ENCODE measurements at places on chromosomes 6 and 20.

- no peak for DNase-seq
Measured at GRCh38 chr6:97462031-97462430, 179.0 kb upstream of the MMS22L start.

GRCh38 chr6:125067552-125067951 is 86.0 kb upstream of the TPD52L1 start:
- DNase-seq, result no peak

DNA sequence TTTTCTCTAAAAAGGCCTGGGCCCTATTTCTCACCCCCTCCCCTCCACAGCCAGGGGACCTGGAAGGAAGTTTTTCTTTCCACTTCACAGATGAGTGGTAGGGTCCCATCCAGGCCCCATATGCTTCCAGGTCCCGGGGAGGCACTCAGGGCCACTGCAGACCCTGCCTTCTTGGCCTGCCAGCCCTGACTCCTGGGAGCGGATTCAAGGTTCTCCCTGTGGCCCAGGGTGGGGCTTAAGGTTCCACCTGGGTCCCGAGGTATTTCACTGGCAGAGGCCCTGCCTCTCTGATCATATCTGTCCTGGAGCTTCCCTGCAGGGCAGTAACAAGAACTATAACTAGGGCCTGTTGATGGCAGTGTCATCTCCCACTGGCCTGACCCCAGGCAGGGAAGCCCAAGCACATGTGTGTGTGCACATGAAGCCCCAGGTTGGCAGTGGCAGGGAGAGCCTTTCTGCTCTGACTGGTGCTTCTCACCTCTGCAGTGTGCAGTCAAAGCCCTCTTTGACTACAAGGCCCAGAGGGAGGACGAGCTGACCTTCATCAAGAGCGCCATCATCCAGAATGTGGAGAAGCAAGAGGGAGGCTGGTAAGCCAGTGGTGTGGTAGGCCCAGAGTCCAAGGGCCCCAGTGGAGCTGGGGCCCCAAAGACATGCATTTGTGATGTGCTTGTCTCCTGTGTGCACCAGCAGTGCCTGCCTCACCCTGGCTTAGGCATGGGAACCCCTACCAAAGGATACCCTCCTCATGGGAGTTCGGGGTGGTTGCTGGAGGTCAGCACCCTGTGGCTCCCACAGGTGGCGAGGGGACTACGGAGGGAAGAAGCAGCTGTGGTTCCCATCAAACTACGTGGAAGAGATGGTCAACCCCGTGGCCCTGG is 31.2 kb downstream of the PLCG1 start:
- DNase-seq, result no peak

- no peak for DNase-seq
Measured at GRCh38 chr20:59316911-59317731, 16.7 kb downstream of the EDN3 start.

GRCh38 chr20:33240923-33241322 is 5.1 kb downstream of the BPIFA1 start:
- no peak for DNase-seq

GRCh38 chr6:88650029-88650619 is 313.3 kb downstream of the RNGTT start:
- DNase-seq, result no peak

DNA sequence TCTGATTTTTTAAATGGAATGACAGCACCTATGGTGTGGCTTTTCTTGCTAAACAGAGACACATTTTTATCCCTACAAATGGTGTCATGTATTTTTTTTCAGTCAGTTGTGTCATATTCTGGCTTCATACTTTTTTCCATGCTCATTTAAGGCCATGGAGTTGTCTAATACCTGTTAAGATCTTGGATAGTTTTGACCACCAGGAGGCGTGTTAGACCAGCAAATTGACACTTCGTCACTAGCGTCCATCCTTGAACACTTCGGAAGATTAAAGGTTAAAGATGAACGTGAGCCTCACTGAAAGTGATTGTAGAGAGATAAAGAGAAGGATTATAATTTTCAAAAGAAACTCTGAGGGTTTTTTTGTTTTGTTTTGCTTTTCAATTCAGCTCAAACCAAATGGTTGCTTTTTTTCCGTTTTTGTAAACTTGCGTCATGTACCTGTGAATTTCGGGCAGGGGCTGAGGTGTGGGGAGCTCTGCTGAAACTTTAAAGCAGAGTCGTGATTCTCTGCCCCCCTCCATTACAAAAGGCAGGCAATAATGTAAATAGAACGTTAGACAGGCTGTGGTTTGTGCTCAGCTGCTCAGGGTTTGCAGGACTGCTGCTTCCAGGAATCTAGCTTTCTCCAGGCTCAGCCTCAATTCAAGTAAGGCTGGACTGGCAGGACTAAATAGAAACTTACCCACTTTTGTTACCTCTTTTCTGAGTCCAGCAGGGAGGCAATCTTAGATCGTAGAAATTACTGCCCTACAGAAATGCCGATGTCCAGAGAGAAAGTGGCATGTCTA is 245.1 kb downstream of the FOXA2 start:
- DNase-seq, result no peak

- no peak for DNase-seq
Measured at GRCh38 chr6:153162646-153163045, 31.6 kb upstream of the RGS17 start.

- DNase-seq, result no peak
Measured at GRCh38 chr6:8100159-8100854, 2.0 kb downstream of the EEF1E1 start.

GRCh38 chr6:5379647-5380242 is 118.4 kb downstream of the FARS2 start:
- DNase-seq, result no peak

- DNase-seq, result no peak
Measured at GRCh38 chr20:56411759-56412472, at the start of gene CASS4. TSS of gene CASS4 (plus strand) at chr20:56412260. CDS start at chr20:56412459, 199 bp downstream.

GRCh38 chr6:14035071-14035847 is 82.3 kb upstream of the CD83 start:
- no peak for DNase-seq

- no peak for DNase-seq
Measured at GRCh38 chr6:135224037-135224647, 43.0 kb downstream of the MYB start.

DNA sequence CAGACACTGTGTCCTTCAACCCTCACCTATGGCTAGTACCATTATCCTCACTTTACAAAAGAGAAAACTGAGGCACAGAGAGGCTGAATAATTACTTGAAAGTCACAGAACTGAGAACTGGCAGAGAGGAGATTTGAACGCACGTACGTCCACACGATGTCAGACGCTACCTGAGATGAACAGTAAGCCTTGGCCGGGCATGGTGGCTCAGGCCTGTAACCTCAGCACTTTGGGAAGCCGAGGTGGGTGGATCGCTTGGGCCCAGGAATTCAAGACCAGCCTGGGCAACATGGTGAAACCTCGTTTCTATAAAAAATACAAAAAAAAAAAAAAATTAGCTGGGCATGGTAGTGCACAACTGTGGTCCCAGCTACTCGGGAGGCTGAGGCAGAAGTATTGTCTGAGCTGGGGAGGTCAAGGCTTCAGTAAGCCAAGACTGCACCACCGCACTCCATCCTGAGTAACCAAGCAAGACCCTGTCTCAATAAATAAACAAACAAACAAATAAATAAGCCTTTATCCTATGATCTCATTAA is 20.5 kb downstream of the GMDS start:
- DNase-seq, result no peak

DNA sequence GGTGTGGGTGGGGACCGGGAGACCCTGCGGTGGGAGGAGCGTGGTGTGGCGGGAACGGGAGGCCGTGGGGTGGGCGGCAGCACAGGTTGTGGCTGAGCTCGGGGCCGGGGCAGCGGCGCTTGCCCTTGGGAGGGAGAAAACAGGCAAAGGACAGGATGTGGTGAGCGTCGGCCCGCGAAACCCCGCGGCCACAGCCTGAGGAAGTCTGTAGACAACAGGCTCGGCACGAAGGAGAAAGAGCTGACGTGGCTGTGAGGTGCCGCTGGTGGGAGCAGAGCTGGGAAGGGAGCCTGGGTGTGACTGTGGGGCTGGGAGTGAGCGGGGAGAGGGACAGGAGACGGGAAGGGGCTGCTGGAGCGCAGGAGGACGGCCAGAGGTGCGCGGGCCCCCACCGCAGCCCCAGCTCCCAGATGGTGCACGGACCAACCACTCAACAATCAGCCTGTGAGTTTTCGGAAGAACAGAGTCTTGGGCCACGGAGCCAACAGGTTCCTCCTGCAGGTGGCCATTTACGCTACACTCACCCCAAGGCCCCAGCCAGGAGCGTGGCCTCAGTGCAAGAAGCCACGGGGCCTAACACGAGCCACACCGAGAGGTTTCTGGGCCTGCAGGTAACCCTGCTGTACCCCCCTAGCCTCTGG is 202.8 kb downstream of the DLL1 start:
- DNase-seq, result no peak

DNA sequence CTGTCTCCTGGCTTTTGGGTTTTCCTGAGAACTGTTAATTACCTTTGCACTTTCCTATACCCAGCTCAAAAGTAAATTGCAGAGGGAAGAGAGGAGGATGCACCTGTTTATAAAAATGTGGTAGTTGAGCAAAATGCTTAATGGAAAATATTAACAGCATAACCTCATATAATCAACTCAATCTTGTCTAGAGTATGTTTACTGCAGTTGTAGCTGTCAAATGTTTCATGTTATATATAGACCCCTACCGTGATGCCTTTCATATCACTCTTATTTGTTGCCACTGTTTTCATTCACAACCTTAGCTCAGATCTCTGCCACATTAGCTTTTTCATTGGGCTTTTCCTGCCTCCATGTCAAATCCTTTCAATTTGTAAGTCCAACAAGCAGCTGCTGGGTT is 36.0 kb downstream of the ANKRD6 start:
- DNase-seq, result no peak

DNA sequence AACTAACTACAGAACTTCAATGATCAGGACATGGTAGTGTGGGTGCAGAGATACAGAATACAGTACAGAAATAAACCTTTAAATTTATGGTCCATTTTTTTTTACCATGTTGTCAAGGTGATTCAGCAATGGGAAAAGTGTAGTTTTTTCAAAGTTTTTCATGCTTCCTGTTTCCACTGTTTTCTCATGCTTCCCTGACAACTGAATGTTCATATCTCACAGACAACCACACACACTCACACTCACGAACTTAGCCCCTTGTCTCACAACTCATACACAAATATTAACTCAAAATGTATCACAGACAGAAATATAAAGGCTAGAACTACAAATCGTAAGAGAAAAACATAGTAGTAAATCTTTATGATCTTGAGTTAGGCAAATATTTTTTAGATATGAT is 232.6 kb upstream of the CDYL start:
- no peak for DNase-seq

DNA sequence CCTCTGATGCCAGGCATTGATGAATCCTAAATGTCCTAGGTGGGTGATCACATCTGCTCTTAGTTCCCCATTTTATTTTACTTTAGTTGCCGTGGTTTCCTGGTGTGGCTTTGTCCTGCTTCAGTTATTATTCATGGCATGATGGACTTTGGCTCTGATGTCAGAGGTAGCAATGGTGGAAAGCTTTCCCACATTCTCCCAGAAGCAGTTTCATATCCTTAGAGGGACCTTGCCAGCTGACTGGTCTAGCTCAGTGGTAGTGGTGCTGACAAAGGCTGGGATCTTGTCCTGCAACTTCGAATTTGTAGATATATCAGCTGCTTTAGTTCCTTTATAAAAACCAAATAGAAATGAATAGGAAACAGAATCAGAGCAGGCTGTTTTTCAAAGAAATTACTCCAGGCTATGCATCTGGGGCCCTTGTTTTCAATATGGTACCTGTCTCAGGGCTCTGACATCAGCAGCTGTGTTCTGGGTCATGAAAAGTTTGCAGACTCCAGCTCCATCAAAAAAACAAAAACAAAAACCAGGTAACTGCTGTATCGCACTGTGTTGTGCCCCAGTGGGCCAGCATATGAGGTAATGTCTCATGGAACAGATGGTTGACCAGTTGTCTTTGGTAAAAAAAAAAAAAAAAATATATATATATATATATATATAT is 133.7 kb downstream of the PLCB4 start:
- no peak for DNase-seq

DNA sequence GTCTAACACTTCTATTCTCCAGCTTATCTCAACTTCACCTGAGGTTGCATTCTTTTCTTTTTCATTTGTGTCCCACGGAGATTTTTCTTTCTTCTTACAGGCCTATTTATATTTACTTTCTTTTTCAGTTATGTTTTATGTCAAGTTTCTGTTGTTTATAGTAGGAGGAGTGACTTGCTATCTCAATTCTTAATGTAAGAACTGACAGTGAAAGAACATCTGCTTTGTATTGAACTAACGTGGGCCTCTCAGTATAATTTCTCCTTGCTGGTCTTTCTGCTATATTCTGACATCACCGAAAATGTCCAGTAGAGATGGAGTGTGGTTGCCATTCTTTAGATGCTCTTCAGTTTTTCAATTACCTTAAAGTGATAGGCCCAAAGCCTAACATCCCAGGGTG is 521.7 kb downstream of the EPM2A start:
- DNase-seq, result no peak

GRCh38 chr6:96302991-96303390 is 218.6 kb upstream of the UFL1 start:
- no peak for DNase-seq
